ENCODE measurements at places on chromosomes 12 and 14.
A peak's percentile ranks its signal among the peaks of the same experiment; 100 is the strongest.

DNA sequence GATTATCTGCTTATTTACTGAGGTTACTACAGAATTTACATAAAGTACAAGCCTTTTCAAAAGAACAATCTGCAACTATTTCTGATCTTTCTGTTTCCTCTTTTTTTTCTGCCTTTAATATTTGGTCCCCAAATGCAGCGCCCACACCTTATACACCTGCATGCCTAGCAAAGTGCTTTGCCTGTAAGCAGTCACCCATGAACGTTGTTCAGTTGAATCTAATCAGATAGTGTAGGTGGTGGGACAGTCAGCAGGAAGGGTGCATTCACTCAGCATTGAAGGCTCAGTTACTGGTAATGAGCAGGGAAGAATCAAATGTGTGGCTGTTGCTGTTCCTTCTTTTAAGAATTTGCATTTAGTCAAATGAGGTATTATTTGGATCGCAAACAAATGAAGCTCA is 108.4 kb downstream of the GPR135 start:
- H3K4me3 ChIP-seq, result no peak overlapping the region
- no peak overlapping the region for H3K27ac ChIP-seq
- H3K36me3 ChIP-seq, result 0 out of 2 replicates have a peak, but pooled peaks cover 3% of the 10 kb centered on the region
- DNase-seq, result no peak
- H3K27me3 ChIP-seq, result no peaks in the 10 kb centered on the region

DNA sequence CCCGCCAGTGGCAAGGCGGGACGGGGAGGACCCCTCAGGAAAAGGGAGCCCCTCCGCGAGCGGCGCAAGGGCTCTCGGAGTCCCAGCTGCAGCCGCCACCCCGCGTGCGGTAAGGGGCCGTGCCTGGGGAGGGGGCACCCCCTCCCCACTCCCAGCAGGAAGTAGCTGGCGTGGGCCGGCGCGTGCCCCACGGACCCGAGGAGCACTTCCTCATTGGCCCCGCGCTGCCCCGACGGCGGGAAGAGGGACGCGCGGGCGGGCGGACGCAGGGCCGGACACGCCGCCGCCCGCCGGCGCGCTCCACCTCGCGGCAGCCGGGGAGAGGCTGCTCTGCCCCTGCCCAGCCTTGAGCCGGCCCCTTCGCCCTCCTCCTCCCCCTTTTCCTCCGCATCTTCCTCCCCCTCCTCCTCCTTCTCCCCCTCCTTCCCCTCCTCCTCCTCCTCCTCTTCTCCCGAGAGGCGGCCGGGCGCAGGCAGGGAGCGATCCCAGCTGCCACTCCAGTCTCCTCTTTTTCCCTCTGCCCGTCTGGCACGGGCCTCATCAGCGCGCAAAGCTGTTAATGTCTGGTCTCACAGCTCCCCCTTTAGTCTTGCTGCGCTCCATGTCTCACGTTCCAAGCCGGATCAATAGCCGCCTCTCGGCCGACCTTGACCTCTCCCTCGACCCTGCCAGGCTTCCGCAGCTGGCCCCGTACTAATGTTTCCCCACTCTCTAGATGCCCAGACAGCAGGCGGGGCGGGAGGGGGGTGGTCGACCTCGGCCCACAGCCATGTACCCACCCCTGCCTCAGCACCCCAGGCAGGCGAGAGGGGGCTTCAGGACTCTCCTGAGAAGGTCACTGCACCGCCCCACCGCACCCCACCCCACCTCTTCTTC is 2.6 kb upstream of the BCL11B start:
- 0 out of 2 replicates have a peak, but pooled peaks cover 3% of the 10 kb centered on the region for H3K27me3 ChIP-seq

DNA sequence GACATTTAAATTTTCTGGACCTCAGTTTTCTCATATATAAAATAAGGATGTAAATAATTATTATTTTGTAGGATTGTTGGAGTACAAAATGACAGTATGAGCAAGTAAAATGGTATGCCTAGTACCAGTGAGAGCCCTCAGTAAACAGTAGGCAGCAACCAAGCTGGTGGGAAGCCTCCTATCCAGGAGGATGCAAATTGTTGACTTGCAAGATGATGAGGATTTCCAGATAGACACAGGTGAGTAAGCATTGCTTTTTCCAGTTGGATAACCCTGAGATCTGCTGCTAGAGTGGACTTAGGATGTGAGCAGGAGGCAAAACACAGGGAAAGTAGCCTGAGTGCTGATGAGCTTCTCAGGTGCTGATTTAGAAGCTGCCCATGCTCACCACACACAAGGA is 28.2 kb upstream of the AMIGO2 start:
- H3K27me3 ChIP-seq, result no peaks in the 10 kb centered on the region
- DNase-seq, result no peak
- H3K36me3 ChIP-seq, result no peaks in the 10 kb centered on the region
- no peak overlapping the region for H3K4me3 ChIP-seq

GRCh38 chr14:35826218-35826951 is at the start of gene BRMS1L:
TSS of gene BRMS1L (plus strand) at chr14:35826338. CDS start at chr14:35826517, 179 bp downstream.
- DNase-seq, result peak; percentile 96
- H3K36me3 ChIP-seq, result no peaks in the 10 kb centered on the region
- H3K27ac ChIP-seq, result peak within 1 kb of the TSS; percentile 94
- no peaks in the 10 kb centered on the region for H3K27me3 ChIP-seq
- H3K4me3 ChIP-seq, result peak within 1 kb of the TSS; percentile 89

DNA sequence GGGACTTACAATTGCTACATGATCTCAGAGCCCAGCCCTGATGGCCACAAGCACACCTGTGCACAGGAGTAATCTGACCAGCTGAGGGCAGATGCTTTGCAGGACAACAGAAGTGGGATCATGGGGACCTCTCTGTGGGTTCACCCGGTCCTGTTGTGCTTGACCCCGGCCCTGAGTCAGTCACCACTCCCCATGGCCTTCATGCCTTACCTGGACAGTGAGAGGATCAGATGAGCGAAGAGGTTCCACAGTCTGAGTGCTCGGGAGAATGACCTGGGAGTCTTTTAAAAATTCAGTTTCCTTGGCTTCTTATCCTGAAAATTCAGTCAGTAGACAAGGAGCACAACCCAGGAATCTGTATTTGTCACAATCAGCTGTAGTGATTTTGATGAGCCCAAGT is 88.1 kb downstream of the NTF3 start:
- H3K27ac ChIP-seq, result no peak overlapping the region
- no peak overlapping the region for H3K4me3 ChIP-seq
- no peaks in the 10 kb centered on the region for H3K27me3 ChIP-seq
- DNase-seq, result no peak
- H3K36me3 ChIP-seq, result no peaks in the 10 kb centered on the region

GRCh38 chr12:10215436-10215835 is 2.8 kb downstream of the GABARAPL1 start:
- H3K4me3 ChIP-seq, result peak overlapping the region; percentile 97
- H3K27me3 ChIP-seq, result no peaks in the 10 kb centered on the region
- H3K4me1 ChIP-seq, result peaks cover 10% of the 10 kb centered on the region
- H3K27ac ChIP-seq, result no peak overlapping the region
- no peak for DNase-seq
- peaks cover 2% of the 10 kb centered on the region for H3K36me3 ChIP-seq

DNA sequence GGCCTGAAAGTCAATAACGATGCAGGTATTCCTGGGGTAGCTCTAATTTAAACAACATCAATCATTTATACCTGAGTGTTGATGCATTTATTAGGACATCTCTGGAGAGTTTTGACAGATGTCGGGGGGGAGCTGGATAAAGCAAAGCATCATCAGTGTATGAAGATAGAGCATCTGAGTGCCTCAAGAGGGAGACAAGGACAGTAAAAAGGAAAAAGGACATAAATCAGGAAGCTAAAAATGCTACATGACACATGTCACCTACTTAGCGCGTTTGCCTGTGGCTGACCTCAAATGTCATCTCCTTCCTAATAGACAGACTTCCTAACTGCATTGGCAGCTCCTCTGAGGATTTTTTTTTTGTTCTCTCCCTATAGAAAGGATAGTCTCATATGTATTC is 259.5 kb upstream of the PKP2 start:
- H3K36me3 ChIP-seq, result no peaks in the 10 kb centered on the region
- no peaks in the 10 kb centered on the region for H3K4me1 ChIP-seq
- H3K27me3 ChIP-seq, result no peaks in the 10 kb centered on the region
- no peak for DNase-seq
- H3K4me3 ChIP-seq, result no peak overlapping the region

DNA sequence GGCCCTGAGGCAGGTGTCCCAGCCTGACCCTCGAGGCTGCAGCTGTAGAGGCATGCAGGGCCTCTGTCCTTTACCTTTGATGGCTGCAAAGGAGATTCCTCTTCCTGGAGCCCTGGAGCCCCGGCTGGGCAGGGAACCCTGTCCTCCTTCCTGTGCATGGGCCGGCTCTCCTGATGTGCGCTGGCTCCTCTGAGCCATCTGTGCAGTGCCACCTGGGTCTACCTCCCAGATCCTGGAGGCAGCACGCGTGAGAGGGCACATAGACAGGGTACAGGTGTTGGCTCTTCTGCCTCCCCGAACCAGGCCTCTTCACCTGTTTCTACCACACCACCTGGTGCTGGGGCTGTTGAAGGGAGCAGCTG is 115.1 kb downstream of the BEGAIN start:
- H3K4me3 ChIP-seq, result no peak overlapping the region
- H3K4me1 ChIP-seq, result no peaks in the 10 kb centered on the region
- H3K27ac ChIP-seq, result no peak overlapping the region

GRCh38 chr14:94581127-94581999 is at the start of gene SERPINA5:
TSS of gene SERPINA5 (plus strand) at chr14:94581426. CDS start at chr14:94587363, 5,937 bp downstream.
- H3K27me3 ChIP-seq, result no peaks in the 10 kb centered on the region
- H3K4me1 ChIP-seq, result no peaks in the 10 kb centered on the region
- H3K4me3 ChIP-seq, result no peak within 1 kb of the TSS
- peak; percentile 62 for DNase-seq
- H3K27ac ChIP-seq, result no peak within 1 kb of the TSS

GRCh38 chr12:29024117-29024516 is 125.0 kb upstream of the FAR2 start:
- no peaks in the 10 kb centered on the region for H3K27me3 ChIP-seq
- no peak overlapping the region for H3K4me3 ChIP-seq
- no peaks in the 10 kb centered on the region for H3K36me3 ChIP-seq

DNA sequence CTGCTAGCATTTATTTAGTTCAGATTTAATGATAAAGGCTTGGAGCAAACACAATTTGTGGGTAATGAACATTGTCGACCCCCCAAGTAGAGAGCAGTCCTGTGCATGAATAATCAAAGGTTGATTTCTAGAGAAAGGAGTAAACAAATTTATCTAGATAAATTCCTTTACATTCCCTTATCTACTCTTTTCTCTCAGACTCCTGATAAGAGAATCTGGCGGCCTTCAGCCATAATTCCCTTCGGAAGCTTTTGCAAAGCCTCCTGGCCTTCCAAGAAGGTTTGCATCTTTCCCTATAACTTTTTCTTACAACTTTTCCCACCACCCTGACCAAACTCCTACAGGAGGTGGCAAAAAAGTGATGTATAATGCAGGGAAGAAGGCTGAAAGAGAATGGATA is 42.1 kb downstream of the TMTC3 start:
- no peak overlapping the region for H3K4me3 ChIP-seq
- H3K36me3 ChIP-seq, result peaks cover 8% of the 10 kb centered on the region
- no peaks in the 10 kb centered on the region for H3K4me1 ChIP-seq
- H3K27ac ChIP-seq, result no peak overlapping the region

DNA sequence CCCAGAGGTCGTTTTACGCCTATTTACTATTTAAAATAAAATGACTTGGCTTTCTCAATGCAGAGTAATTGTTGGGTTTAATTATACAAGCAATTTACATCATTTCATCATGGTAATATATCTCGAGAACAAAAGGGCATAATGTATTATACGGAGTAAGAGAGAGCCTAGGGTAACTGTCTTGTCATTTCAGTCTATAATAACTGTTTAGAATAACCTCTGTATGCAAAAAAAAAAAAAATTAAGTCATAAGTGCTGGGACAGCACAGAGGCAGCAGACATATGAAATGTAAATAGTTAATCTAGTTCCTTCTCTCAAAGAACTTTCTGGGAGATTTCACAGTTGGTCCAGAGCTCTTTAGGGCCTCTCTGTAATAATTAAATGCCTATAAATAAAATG is 284.9 kb downstream of the TMTC2 start:
- H3K27me3 ChIP-seq, result no peaks in the 10 kb centered on the region
- DNase-seq, result no peak
- H3K4me3 ChIP-seq, result no peak overlapping the region
- no peaks in the 10 kb centered on the region for H3K36me3 ChIP-seq
